ENCODE measurements at places on chromosomes 7 and 10. TPM values are rescaled to one million over a fixed set of nuclear protein-coding genes. Genes with fewer than 3 reads are reported as not detected.
A peak's percentile ranks its signal among the peaks of the same experiment; 100 is the strongest.

GRCh38 chr10:10350050-10350449 lies 667.6 kb upstream of the CELF2 start:
- DNase-seq: no peak

GRCh38 chr7:30468791-30469190 lies 9.8 kb downstream of the NOD1 start:
- DNase-seq: peak; percentile 38

The BAMBI gene
- 2.4 TPM for total RNA-seq

The NPSR1 gene
- total RNA-seq: not detected

GRCh38 chr7:148270576-148270975 lies 320.0 kb upstream of the C7orf33 start:
- DNase-seq: no peak

DNA sequence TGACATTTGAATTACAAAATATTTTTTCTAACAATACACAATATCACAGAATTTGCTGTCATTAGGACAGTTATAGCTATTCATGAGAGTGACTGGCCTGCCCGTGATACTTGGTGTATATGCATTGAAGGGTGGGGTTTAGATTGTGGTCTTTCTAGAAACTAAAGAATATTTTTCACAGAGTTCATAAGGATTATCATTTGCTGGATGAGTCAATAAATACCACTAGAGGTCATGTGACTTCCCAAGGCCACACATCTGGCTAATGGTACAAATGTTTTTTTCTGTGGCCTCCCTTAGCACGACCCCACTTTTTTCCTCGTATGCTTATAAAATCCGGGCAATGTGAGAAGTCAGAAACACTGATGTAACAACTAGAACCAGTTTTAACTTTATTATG lies 5.2 kb downstream of the OPTN start:
- no peak for DNase-seq

GRCh38 chr7:94250124-94250523 lies 144.6 kb upstream of the COL1A2 start:
- DNase-seq: no peak

The LRRC4 gene
- total RNA-seq: 1.0 TPM
